ENCODE measurements at places on chromosomes 7 and 10.
A peak's percentile ranks its signal among the peaks of the same experiment; 100 is the strongest.

DNA sequence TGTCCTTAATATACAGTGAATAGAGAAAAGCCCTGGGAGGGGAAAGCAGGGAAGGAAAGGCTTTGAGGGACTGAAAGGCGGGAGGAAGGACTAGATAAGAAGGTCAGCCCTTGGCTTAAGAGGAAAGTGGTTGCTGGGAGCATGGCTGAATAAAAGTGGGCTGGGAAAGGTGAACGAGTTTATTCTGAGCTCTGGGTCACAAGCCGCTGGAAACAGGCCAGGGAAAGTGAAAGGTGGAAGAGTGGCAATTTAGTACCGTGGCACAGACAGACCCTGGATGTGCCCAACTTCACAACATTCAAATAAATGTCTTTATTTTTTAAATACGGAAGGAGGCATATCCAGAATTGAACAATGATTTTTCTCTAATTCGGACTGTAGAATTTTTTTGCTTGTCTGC lies 39.7 kb downstream of the TAC1 start:
- no peak for DNase-seq

DNA sequence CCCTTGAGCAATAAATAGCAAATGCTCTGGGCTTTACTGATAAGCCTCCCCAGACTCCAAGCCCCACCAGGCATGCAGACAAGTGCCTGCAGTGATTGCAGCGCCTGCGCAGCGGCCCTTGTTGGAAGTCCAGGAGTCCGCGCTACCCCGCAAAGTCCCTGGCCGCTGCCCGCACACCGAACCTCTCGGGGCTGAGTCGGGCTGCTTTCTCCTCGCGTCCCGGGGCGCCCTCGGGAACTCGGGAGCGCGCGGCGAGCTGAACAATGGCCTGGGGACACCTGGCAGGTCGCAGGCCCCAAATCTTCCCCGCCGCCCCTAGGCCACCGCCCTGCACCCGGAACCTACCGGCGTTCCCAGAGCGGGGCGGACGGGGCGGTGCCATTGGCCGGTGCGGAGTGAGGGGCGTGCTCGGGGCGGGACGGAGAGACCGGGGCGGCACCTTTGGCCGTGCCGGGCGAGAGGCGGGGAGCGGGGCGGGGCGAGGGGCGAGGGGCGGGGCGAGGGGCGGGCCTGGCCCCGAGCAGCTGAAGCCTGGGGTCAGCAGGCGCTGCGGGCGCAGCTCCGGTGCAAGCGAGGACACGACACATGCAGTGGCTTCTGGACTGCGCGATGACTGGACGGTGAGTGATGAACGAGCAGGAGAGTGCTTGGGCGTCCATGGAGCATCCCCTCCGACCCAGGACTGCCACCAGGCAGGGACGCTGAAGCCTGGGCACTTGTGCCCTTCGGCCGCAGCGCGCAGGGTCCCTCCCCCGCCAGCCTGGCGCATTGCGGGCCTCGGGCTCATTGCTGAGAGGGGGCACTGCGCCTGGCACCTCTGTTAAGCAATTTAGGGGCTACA lies at the start of gene RASSF4:
Gene RASSF4 (plus strand): TSS at position 556 of the 841 bp plus-strand sequence. CDS start 10,401 bp downstream, outside the sequence.
- DNase-seq: peak; percentile 92

- DNase-seq: no peak
Measured at GRCh38 chr10:102007796-102008195, 48.2 kb downstream of the ARMH3 start.

DNA sequence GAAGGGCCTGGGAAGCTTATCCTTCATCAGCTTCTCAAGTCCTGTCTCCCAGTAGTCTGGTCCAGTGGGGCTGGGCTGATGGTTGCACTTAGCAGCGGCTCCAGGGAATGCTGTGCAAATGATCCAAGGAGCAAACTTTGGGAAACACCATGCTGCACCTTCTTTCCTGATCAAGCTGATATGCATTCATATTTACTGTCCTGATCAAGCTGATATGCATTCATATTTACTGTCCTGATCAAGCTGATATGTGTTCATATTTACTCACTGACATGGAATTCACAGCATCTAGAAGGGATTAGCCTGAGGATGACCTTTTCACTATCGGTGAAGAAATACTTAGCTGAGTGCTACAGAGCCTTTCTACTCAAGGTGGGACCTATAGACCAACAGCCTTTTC lies 330.7 kb downstream of the BMPER start:
- no peak for DNase-seq

- DNase-seq: no peak
Measured at GRCh38 chr10:1049425-1049958, 573 bp upstream of the IDI1 start.

DNA sequence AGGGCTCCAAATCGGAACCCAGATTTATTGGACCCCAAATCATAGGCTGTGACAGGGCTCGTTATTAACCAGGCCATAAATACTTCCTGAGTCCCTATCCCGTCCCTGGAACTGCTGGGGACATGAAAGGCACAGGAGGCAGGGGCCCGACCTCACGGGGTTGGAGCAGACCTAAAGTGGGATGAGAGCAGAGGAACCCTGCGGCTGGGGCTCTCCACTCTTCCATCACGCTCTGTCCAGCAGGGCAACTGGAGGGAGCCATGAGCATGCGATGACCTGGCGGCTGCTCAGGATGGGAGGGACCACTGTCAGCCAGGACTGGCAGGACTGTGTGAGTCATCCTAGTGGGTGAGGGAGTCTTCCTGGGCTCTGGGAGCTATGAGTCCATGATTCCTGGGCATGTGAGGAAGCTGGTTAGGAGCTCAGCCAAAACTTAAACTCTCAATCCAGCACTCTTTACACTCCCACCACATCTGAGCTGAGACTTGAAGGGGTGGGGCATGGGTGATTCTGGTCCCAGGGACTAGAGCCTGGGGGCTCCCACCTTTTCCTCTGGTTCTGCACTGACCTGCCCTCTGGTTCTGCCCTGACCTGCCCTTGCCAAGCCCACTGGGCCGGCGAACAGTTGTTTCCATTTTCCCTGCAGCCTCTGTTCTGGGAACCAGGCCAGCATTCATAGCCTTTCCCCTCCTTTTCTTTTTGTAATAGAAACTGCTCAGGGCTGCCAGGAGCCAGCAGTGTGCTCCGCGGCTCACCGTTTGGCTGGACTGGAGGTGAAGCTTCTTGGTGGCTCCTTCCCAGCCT lies 47.1 kb downstream of the SYPL1 start:
- no peak for DNase-seq

- no peak for DNase-seq
Measured at GRCh38 chr10:88499569-88500470, 83.3 kb downstream of the RNLS start.

DNA sequence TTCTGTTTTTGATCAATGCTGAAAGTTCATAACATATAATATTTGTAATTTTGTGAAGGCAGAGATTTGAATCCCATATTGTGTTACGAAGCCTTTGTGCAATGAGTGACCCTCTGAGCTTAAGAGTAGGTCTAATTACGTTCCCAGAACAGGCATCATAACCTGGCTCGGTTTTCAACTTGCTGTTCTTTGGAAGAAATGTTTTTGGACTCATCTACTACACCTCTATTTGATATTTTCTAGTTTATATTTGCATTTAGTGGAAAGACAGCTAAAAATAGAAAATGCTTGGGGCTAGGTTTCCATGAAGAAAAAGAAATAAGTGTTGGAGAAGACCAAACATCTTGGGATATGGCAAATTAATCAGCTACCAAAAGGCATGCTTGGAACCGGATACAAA lies 234.8 kb downstream of the AGMO start:
- no peak for DNase-seq

- DNase-seq: no peak
Measured at GRCh38 chr10:12902851-12903358, 98.6 kb downstream of the CCDC3 start.

DNA sequence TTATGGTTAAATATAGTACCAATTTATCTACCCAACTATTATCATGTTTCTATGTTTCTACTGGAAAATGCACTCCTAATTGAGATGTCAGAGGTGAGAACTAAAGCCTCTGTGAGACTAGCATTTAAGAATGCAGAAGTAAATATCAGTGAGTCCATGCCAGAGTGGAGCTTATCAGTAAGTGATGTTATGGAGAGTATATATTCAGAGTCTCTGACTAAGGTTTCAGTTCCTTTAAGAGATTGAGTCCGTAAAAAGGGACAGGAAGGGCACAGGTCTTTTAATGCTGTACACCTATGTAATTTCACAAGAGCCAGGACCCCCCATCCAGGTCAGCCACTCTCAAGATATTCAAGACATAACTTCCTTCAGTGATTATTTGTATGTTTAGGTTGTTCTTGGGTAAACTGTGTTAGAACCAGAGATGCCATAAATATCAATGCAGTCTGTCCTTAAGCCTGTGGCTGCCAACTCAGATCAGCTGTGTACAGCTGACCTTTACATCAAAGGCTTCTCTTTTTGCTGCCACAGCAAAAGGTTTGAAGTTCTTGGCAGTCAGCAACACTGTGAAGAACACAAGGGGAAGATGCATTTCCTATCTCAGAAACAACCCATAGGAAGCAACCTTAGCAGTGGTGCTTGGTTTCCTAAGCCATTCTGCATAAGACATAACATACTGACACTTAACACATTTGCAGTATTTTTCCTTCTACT lies 244.8 kb downstream of the BICC1 start:
- DNase-seq: no peak

- DNase-seq: no peak
Measured at GRCh38 chr7:87171282-87171934, 19.2 kb downstream of the DMTF1 start.

GRCh38 chr7:41375582-41375981 lies 327.3 kb downstream of the INHBA start:
- no peak for DNase-seq

GRCh38 chr7:99106411-99106810 lies 37.5 kb downstream of the SMURF1 start:
- DNase-seq: no peak

- DNase-seq: no peak
Measured at GRCh38 chr7:140348161-140348849, 50.0 kb downstream of the SLC37A3 start.
